Effector memory CD8-positive, alpha-beta T cell (primary cell): ENCODE measurements at places on chromosomes 16 and 17.

DNA sequence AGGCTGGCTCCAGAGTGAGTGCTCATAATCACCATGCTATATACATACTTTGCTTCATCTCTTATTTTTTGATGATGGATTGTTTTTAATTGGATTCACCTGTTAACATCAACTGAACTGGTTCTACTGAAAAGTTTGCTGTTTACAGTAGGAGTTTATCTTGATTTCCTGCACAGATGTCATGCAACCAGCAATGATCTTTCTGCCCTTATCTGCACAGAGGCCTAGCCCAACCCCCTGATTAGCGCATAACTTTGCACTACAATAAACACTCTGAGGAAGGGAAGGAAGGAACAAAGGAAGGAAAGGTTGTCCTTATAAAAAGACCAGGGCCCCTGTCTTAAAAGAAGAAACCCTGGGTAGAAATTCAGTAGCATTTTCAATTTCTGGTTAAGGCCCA lies 152.9 kb downstream of the RGS9 start:
- no peak for DNase-seq

- peak; percentile 23 for DNase-seq
Observed at GRCh38 chr16:19179546-19180490, 11.8 kb downstream of the SYT17 start.

DNA sequence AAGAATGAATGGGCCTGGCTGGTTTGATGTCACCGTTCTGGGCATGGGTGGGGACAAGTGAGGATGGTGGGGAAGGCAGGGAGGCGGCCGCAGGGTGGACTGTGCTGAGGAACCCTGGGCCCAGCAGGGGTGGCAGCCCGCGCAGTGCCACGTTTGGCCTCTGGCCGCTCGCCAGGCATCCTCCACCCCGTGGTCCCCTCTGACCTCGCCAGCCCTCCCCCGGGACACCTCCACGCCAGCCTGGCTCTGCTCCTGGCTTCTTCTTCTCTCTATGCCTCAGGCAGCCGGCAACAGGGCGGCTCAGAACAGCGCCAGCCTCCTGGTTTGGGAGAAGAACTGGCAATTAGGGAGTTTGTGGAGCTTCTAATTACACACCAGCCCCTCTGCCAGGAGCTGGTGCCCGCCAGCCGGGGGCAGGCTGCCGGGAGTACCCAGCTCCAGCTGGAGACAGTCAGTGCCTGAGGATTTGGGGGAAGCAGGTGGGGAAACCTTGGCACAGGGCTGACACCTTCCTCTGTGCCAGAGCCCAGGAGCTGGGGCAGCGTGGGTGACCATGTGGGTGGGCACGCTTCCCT lies 6.5 kb upstream of the SERPINF1 start:
- no peak for DNase-seq

GRCh38 chr17:66422186-66422585 lies 119.8 kb downstream of the PRKCA start:
- DNase-seq = no peak

DNA sequence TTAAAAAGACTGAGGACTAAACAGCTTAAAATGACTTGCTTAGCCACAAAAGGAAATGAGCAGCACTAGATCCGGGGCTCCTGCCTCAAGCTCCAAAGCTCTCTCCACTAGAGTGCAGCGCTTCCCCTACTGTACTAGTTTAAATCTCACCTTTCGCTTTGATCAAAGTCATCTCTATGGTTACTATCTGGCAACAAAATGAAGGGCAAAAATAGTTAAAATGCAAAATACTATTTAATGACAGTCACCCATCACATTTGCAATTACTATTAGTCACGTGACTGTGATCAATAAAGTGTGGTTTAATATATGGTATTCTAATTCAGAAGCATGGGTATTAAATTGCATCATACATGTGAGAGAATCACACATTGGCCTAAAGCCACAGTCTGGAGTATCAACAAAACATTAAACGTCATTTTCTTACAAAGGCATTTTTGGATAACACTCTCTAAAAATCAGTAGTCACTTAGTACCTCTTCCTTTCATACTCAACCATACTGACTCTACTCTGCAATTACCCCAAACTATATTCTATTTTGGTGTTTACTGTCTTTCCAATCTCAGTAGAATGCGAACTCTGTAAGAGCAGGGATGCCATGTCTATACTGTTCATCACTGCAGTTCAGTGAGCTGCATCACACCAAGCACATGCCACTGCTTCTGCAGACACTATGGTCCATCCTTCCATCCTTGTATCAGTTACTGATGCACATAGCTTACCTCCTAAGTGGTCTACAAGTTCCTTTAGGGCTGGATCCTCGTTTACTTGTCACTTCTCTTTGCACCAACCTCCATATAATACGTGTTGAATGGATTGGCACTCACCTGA lies 6.2 kb downstream of the PSMD12 start:
- DNase-seq = peak; percentile 46

DNA sequence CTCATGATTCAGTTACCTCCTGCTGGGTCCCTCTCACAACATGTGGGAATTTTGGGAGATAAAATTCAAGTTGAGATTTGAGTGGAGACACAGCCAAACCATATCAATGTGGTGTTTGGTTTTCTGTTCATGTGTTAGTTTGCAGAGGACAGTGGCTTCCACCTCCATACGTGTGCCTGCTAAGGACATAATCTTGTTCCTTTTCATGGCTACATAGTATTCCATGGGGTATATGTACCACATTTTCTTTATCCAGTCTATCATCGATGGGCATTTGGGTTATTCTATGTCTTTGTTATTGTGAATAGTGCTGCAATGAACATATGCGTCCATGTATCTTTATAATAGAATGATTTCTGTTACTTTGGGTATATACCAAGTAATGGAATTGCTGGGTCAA lies 4.5 kb upstream of the WWOX start:
- no peak for DNase-seq

DNA sequence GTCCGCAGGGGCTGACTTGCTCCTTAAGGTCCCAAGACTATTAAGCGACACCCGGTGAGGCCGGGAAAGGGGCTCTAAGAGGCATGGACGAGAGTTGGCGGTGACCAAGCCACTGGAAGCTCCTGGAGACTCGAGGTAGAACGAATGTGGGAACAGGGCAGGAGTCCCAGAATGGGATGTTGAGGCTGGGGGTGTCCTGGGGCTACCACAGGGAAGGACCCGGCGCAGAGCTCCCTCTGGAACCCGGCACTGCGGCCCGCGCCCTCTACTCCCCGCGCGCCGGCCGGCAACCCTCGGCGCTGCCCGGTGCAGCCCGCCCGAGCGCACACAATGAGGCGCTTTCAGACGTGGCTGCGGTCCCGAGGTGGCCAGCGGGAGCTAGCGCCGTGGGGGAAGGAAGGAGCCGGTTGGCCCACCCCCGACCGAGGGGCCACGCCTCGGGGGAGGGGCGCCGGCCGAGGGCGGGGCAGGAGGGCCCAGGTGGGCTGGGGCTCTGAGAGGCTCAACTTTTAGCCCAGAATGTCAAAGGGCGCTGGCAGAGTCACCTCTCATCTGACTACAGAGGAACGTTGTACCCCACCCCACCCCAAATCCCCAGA lies at the start of gene CHST6:
Gene CHST6 (minus strand): TSS at position 366 of the 599 bp plus-strand sequence. CDS start 15,613 bp downstream, outside the sequence.
- DNase-seq = peak; percentile 3

GRCh38 chr16:89822188-89823086 lies 5.8 kb upstream of the SPIRE2 start:
- DNase-seq = no peak

DNA sequence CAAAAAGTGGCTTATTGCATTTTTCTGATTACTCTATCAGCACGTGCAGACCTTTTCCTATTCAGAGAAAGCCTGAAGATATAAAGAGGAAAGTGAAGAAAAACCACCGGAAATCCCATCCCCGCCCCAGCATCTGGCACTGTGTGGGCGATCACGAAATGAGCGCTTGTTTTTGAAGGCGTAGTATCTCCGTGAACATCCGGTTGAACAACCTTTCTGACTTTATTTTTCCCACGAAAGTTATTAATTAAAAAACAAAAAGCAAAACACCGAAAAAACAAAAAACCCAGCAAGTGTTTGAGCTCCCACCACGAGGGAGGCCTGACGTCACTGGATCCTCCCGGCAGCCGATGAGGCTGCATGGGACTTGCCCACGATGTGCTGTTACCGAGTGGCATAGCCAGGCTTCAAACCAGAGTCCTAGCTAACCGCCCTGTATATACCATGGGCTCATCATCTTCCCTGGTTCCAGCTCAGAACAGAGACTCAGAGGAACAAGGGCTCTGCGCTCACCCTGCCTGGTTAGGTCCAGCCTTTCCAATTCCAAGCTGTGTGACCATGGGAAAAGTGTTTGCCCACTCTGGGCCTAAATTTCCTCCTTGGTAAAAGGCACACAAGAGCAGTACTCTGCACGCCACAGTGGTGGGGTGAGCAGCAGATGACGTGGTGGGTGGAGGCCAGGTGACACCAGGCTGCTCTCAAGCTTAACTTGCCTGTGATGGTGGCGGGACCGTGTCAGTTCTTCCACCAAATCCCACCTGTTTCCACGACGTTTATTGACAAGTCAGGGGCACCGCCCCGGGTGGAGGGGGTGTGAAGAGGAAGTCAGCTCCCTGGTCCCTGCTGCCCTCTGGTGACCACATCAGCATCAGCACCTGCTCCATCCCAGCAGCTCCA lies 34.3 kb upstream of the IL21R start:
- peak; percentile 80 for DNase-seq

- peak; percentile 46 for DNase-seq
Observed at GRCh38 chr16:30715750-30716445, 16.9 kb downstream of the SRCAP start.

- no peak for DNase-seq
Observed at GRCh38 chr16:79644971-79645667, 44.6 kb upstream of the MAF start.

- DNase-seq = no peak
Observed at GRCh38 chr16:81283044-81283443, 31.7 kb upstream of the GAN start.

DNA sequence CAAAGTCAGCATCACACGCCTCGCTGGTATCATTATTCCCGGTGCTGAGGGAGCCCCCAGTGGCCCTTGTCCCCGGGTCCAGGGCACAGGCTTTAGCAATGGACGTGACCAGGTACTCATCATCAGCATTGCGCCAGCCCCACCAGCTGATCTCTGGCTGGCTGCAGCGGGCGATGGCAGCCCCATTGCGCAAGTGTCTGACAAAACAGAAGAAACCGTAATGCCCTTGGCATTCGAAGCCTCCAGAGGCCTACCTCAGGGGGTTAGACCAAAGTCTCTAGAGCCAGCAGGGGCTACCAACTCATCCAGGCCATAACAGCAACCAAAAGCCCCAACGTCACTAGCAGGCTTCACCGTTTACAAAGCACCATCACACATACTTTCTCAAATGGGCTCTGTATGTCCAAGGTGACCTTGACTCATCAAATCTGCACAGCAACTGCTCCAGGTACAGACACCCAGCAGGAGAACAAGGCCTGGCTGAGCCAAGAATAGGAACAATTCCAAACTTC lies 7.3 kb downstream of the MTMR4 start:
- DNase-seq = no peak

DNA sequence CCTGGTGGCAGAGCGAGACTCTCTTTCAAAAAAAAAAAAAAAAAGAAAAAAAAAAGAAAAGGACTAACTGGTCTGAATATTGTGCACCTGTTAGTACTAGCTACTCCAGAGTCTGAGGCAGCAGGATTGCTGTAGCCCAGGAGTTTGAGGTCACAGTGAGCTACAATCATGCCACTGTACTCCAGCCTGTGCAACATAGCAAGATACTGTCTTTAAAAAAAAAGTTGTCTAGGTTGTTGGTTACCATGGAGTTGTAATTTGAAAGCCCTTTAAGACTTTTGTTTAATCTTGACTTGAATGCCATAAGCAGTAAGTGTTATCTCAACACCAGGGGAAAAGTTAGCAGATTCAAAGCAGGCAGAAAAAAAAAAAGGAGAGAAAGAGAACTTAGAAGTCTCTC lies 10.9 kb upstream of the C16orf54 start:
- DNase-seq = no peak

GRCh38 chr16:55728797-55729196 lies 73.0 kb downstream of the SLC6A2 start:
- DNase-seq = no peak

- DNase-seq = no peak
Observed at GRCh38 chr17:47117386-47117785, 71.7 kb downstream of the CDC27 start.

GRCh38 chr17:36777118-36777517 lies 160.2 kb upstream of the LHX1 start:
- DNase-seq = no peak

DNA sequence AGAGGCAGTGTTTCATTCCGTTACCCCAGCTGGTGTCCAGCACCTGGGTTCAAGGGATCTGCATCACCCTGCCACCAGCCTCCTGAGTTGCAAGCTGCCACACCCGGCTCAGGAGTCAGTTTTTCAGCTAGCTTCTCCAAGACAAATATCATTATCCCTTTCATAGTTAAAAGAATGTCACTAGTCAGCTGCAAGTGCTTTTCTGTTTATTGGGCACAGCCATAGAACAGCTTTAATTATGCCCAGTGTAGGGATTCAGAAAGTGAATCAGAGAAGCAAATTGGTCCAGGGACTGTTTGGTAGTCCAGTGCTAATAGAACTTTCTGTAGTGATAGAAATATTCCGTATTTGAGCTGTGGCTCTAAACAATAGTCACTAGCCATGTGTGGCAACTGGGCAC lies 2.9 kb upstream of the AOC3 start:
- DNase-seq = no peak

DNA sequence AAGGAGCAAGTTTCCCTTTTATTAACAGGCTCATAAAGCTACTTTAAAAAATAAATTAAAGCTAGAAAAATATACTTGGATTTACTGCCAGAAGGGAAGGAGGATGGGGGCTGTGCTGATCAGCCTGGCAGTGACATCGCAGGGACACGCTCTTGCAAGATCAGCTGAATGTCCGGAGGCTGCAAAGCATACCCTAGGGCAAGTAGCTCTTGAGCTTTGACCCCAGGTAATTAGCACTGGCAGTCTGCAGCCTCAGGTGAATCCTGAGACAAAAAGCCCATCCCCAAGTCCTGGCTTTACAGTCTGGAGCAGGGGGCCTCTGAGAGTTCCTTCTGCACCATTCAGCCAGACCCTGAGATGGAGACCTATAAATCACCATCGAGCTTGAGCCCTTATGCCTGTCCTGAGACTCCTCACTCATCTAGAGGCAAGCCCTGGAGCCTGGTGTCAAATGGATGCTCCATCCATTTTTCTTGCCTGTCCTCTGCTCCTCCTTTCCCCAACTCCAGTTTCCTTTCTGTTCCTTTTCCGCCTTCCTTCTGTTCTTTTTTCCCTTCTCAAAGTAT lies 131.7 kb downstream of the TMEM114 start:
- no peak for DNase-seq
